ENCODE measurements at places on chromosomes 6 and 20.

GRCh38 chr20:5074232-5074674 lies 45.5 kb downstream of the PCNA start:
- no peak for DNase-seq

DNA sequence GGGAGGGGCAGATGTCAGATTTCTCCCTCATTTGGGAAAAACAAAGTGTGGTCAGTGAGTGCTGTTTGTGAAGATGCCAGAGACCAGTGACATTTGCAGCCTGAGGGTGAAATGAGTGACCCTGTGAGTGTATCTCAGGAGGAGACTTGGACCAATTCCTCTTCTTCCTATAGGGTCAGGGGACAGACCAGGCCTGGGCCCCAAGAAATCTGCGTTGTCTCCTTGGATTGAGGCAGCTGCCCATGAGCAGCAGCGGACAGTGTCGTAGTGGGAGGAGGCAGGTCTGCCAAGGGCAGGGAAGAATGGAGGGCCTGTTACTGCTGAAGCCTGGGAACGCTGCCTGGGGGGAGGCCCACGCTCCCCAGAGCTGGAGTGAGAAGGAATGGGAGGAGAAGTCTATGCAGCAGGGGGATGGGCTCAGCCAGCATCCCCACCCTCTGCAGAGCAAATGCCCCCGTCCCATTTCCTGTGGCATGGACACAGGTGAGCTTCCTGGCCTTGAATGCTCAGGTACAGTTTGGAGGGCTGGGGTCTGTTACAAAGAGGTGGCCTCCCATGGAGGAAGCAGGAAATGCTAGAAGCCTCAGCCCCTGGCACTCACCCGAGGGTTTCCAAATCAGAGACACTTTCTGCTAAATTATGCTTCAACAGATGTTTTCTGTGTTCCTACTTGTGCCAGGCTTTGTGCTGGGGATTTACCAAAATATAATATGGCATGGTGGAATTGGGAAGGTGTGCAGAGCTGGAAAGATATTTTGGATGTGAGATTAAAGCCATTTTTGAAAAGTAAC lies 29.8 kb downstream of the DAAM2 start:
- DNase-seq = no peak

DNA sequence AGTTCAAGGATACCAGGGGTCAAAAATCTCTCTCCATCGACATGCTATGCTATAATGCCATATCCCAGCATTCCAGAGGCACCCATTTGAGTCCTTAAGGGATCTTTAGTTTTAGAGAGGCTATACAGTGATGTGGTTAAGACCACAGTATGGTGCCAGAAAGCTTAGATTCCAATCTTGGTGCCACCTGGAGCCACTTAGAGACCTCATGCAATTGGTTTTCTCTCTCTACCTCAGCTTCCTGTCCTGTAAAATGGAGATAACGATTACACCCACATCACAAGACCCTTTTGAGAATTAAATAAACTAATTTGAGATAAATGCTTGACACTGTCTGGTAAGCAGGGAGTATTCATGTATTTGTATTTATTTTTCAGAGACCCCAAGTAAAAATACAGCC lies 39.0 kb downstream of the PLAGL1 start:
- no peak for DNase-seq

DNA sequence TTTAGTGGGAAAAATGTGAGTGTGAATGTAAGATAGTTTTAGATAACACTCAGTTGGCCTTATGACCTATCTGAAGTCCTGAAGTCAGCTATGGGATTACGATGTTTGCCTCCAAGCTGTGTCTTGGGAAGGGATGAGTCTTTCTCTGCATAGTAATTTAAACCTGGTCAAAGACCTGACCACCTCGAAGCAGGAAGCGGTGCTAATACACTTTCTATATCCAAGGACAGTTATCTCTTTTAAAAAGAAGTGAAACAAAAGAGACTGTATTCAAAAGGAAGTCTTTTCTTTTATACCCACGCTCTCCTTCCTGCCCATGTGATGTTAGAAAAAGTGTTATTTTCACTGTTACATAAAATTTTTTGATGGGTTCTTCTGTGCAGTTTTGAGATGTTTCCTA lies 94.9 kb downstream of the JARID2 start:
- no peak for DNase-seq

GRCh38 chr6:132087391-132087790 lies 136.2 kb upstream of the CCN2 start:
- no peak for DNase-seq

DNA sequence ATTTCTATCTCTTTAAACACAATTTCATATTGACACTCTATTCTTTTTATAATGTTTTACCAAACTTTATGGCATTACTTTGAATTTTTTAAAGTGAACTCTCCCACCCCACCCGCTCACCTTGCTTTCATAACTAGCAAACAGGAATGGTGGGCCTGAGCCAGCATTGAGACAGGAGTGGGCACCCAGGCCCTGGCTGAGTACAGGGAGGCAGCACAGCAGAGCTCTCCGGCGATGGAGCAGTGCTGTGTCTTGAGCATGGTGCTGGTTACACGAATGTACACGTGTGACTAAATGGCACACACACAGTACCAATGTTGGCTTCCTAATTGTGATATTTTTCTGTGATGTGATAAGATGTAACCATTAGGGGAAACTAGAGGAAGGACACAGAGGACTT lies 4.5 kb downstream of the CST11 start:
- no peak for DNase-seq

DNA sequence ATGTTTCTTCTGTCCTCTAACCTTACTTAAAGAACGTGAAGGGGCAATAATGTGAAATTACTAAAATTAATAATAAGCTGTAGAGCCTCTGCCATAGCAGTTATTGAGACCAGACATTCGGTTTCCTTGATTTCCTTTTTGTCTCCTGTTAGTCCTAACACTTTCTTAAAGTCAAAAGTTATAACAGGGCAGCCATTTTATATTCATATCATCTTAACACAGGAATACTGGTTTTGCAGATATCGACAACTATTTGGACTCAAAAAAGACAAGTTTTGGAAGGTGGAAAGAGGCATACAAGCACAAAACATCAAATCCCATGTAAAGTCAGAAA lies 33.5 kb downstream of the HFE start:
- no peak for DNase-seq

GRCh38 chr20:58978351-58979190 lies 2.5 kb upstream of the NELFCD start:
- no peak for DNase-seq

DNA sequence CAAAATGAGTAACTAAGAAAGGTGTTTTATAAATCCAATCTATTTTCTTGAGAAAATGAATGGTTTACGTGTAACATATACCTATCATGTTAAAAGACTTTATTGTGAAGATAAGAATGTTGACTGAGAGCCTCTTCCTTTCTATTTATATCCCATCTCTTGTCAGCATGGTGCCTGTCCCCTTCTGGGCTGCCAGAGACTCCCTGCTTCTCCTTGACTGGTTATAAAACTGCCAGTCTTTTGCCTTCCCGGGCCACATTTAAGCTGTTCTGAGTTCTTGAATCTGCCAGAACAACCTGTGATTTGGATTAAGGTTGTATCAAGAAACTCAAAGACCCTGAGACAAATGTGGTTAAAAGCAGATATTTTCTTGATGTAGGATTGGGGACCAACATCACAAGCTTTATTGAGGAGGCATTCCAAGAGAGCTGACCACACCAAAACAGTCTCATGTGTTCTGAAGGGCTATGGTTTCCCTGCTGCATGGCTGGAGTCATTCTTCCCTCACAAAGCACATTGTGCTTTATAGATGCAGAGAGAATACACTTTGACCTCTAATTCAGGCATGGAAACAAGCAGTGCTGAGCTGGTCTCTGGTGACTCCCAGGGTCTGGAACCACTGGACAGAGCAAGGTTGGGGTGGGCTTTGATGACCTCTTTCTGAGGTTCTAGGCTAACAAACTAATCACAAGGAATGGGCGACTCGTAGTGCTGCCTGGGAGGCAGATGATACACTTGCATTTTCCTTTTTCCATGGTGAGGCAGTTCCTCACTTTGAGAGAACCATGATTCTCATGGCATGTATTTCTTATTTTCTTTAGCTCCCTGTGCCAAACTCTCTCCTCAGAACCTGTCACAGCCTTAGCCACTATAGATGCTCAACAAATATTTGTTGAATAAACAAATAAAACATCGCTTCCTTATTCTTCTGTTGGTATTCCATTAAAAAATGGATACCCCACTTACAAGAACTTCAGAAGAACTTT lies 205.0 kb upstream of the PREP start:
- no peak for DNase-seq

- no peak for DNase-seq
Observed at GRCh38 chr6:99512033-99512432, 3.2 kb downstream of the USP45 start.

- DNase-seq = no peak
Observed at GRCh38 chr20:63819224-63819921, 11.7 kb downstream of the ZBTB46 start.

GRCh38 chr6:139253656-139254055 lies 38.1 kb downstream of the TXLNB start:
- no peak for DNase-seq

- DNase-seq = no peak
Observed at GRCh38 chr6:154539593-154540269, 29.2 kb upstream of the CNKSR3 start.

GRCh38 chr6:153435787-153436186 lies 304.7 kb upstream of the RGS17 start:
- DNase-seq = no peak

DNA sequence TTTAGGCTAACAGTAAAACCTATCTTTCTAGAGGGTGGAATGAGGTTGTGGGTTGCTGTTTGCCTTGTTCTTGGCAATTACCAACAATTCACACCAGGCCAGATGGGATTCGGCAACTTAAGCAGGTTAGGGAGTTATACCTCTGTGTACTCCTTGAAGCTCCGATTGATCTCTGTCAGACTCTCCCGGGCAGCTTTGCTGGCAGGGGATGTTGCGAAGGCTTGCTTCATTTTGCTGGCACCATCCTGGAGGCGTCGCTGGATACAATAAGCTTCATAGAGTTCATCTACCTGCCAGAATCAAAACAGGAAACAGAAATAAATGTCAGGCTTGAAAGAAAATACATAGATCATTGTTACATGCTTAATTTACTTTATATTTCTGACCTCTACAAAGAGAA lies 66.4 kb upstream of the ARMH2 start:
- no peak for DNase-seq

GRCh38 chr6:106894978-106895702 lies 79.4 kb downstream of the CD24 start:
- DNase-seq = no peak

DNA sequence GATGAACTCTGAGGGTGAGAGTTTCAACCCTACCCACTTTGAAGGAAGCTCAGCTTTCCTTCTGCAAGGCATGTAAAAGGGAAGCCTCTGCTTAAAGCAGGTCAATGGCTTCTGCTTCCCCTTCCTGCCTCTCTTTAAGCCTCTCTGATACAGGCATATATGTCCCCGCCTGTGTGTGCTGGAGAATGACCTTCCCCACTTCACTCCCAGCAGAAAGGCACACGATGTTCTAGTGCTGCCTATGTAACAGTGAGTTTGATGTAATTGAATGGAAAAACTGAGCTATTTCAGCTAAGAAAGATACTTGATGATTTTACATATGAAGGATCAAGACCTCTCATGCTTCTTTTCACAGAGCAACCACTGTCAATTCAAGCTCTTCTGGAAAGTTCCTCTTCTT lies 632.2 kb downstream of the HACE1 start:
- DNase-seq = no peak

GRCh38 chr6:50842861-50843384 lies 24.3 kb downstream of the TFAP2B start:
- no peak for DNase-seq

DNA sequence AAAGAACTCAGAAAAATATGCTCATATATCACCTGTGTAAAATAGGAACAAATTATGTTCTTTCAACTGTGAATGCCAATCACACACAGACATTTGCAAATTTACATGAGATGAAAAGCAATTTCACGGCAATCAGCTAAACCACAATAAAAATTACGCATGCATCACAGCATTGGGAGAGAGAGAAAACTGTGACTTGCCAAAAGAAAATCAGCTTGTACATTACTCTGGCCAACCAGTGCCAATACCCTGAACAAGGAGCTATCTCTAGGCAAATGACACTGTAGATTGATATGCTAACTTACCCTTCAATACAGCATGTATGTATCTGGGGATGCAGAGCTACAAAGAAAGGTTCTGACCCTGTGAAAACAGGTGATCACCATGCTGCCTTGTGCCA lies 515.6 kb downstream of the EYS start:
- no peak for DNase-seq
